ENCODE measurements at places on chromosomes 16 and 17. TPM values are rescaled to one million over a fixed set of nuclear protein-coding genes. Genes with fewer than 3 reads are reported as not detected.

The FAM171A2 gene
- total RNA-seq = 3.1 TPM

GRCh38 chr16:64882078-64882784 is 239.6 kb downstream of the CDH11 start:
- DNase-seq = peak; percentile 50

GRCh38 chr17:82171750-82172375 is 40.8 kb downstream of the CCDC57 start:
- DNase-seq = no peak

DNA sequence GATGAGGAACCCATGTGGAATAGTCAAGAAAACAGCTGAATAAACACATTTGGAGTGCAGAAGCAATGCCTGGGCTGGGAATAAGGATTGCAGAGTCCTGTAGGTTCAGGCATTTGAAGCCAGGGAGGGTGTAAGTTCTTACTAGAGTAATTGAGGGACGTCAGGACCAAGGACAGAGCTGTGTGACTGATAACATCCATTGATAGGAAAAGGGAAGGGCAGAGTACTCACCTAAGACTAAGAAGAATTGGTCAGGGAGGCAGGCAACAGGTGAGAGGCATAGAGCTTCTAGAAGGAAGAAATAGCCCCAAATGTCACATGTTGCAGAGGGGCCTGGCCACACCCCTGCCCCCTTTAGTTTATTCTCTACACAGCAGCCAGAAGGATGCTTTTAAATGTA is 79.8 kb upstream of the TMEM132E start:
- DNase-seq = no peak

The GLTPD2 gene
- total RNA-seq = not detected

- DNase-seq = peak; percentile 91
Observed at GRCh38 chr17:66978514-66979061, 14.1 kb downstream of the CACNG4 start.

- no peak for DNase-seq
Observed at GRCh38 chr17:62724398-62725146, 83.5 kb downstream of the MARCHF10 start.

- peak; percentile 60 for DNase-seq
Observed at GRCh38 chr17:15457723-15458094, 9.7 kb downstream of the CDRT4 start.

DNA sequence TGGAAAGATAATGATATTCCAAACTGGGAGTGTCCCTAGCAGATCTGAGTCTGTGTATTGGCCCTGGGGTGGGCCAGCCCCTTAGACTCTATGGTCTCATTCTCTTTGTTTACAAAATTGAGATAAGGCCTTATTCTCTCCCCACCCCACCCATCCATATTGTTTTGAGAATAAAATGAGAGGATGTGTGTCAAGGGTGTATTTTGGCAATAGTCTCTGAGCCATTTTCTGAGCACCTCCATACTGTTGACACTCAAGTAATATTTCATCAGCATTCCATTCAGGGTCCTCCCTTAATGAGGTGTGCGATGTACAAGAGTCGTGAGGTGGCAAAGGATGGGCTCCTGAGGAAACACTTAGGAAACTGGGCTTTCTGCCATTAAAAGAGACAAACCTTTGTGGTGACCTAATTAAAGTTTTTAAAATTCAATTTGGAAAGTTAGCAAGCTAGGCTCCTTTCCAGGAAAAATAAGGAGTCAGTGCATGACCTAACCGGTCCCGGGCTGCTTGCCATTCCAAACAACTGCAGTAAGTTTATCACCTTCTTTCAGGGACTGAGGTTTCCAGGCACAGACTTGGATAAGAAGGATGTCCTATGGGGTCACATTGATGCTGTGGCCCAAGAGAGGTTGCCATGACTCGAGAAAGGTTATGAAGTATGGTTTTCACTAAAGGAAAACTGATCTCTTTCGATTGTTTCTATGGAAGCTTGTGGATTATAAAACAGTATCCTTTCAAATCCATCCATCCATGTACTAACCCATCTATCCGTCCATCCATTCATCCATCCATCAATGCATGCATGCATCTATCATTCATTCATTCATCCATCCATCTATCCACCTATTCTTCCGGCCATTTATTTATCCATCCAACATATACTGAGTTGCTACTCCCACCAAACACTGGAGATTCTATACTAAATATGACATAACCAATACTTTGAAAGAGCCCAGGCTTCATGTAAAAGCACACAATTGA is 443.3 kb downstream of the UTP18 start:
- DNase-seq = peak; percentile 95

DNA sequence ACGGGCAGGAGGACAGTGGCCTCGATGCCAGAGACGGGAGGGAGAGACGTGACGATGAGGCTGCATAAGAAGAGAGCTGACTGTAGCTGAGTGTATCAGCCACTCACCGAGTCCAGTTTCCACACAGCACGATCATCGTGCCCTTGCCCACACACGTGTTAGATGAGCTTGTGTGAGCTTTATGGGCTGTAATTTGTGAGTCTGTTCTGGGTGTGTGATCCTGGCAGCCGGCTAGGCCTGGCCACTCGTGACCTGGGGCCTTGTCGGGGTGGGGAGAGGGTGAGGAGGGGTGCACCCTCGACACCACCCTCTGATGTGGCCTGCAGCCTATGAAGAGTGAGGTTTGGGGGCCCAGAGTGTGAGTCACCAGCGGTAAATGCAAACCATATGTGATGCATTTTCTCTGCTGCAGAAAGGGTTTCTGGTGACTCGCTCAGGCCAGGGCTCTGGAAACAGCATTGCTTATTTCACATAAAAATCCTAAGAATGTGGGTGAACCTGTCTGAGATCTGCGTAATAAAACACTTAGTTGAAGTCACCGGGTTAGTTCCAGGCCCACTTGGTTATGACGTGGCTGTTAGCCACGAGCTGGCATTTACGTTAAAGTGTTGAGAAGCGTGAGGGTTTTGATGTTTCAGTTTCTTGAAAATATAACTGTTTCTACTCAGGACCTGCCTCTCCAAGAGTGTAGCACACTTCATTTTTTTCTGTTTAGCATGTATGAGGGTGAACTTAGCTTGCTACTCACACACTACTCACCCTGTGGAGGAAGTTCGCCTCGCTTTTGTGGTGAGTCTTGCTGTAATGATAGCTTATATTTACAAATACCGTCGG is 4.2 kb downstream of the METRNL start:
- peak; percentile 76 for DNase-seq

DNA sequence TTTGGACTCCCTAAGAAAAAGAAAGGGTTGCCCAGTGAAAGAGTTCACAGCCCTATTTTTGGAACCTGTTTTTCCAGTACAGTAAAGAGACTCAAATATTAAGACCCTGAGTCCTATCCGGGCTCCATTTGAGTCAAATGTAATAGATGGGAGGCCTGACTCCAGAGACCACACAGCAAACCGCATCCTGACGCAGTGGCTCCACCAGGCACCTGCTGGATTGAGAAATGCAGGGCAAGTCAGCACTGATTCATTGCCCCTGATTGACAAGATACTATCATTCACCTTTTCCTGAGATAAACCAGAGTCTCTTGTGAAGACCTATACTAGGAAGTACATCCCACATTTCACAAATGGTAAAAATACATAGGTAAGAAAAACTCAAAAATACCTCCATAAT is 715.7 kb upstream of the SOX9 start:
- no peak for DNase-seq

DNA sequence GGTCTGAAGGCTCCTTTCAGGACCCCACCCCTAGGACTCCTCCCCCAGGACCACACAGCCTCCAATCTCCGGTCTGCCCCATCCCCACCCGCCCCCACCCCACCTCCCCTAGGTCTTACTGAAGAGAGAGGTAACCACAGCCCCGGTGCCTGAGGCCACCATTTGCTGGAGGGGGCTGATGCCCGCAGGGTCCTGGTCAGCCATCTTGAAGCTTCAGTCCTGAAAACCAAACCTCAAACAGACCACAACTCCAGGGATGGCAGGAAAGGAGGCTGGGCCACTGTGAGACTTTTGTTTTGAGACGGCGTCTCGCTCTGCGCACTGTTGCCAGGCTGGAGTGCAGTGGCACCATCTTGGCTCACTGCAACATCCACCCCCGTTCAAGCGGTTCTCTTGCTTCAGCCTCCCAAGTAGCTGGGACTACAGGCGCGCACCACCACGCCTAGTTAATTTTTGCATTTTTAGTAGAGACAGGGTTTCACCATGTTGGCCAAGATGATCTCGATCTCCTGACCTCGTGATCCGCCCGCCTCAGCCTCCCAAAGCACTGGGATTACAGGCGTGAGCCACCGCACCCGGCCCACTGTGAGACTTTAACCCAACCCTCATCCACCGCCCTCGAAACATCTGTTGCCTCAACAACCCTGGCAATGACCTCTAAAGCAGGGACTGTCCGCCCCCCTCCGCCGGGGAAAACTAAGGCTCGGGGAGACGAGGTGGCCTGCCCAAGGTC is 1.1 kb downstream of the SLC25A39 start:
- DNase-seq = no peak

GRCh38 chr16:55433030-55433429 is 46.0 kb upstream of the MMP2 start:
- no peak for DNase-seq

DNA sequence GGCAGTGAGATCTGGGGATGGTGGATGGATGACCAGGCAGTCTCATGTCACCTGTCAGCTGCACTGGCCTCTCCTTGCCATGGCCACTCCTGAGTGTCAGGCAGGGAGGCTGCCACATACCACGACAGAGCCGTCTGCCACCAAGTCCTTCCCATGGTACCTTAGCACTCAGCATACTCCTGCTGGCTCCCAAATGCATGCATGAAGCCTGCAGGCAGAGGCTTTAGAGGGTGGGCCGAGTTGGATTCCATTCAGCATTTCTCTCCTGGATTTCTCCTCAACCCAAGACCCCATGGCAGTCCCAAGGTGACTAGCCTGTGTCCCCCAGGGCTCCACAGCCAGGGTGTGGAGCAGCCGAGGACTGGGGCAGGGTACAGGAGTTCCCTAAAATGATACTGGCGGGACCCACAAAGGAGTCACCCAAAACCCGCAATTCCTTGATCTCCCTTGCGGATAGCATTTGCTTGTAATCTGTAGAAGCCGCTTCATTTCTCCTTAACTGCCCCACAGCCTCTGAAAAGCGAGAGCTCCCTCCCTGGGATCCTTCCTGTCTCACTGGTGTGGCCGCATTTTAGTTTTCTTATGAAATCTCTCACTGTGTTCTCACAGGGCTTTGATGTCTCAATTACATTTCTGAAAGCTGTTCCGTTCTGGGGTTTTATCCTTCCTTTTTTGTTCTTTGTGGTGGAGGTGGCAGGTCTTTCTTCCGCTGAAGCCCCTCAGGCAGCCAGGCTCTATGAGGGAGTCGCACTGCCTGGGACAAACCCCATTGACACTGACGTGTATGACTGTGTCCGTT is 141.4 kb downstream of the SOCS1 start:
- no peak for DNase-seq

DNA sequence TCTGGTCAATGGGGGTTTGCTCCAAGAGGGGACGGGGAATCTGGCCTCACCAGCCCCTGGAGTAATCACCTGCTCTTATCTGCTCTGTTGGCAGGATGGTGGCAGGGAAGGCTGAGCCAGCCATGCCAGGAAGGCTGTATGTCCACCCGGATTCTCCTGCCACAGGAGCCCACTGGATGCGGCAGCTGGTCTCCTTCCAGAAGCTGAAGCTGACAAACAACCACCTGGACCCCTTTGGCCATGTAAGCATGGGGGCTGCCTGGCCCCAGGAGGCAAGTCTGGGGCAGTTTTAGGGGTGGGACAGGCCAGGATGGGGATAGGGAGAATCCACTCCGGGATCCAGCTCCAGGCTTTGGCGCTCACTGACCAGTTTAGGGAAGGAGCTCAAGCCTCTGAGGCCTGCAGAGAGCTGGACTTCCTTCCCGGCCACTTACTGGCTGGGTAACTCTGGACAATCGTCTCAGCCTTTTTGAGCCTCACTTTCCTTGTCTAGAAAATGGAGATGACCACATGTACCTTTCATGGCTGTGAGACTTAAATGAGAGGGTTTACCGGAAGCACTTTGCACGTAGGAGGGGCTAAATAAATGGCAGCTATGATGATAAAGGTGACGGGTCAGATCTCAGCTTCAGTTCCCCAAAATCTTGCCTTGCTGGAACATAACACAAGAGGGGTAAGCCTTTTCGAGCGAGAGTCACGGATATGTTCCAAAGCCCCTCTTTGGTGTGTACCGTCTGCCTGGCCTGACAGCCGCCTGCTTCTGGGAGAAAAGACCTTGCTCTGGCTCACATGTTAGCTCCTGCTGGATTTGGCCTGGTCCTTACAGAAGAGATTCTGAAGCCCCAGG is 15.4 kb downstream of the TBX4 start:
- DNase-seq = peak; percentile 75

DNA sequence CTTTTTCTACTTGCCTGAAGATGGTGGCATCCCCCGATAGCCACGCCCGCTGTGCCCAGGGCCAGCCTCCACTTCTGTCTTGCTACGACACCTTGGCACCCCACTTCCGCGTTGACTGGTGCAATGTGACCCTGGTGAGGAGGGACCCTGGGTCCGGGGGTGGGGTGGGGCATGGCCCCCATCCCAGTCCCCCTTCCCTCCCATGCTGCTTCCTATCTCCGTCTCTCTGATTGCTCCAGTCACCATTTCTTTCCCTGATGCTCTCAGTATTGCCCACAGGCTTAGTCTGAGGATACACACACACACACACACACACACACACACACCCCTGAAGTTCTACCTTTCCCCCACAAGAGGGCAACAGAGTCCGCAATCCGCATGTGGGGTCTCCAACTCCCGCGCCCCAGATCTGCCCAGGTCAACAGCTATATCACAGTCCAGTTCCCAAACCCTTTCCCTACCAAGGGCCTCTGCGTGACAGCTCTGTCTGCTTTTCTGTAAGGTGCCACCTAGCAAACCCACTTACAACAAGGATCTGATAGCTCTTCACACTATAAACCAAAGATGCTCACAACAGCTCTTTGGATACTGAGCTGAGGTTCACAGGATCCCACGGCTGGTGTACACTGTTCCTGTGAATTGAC is 3.4 kb downstream of the SGCA start:
- peak; percentile 65 for DNase-seq

The TBC1D3I gene
- total RNA-seq = 0.45 TPM

The TERB1 gene
- not detected for total RNA-seq

DNA sequence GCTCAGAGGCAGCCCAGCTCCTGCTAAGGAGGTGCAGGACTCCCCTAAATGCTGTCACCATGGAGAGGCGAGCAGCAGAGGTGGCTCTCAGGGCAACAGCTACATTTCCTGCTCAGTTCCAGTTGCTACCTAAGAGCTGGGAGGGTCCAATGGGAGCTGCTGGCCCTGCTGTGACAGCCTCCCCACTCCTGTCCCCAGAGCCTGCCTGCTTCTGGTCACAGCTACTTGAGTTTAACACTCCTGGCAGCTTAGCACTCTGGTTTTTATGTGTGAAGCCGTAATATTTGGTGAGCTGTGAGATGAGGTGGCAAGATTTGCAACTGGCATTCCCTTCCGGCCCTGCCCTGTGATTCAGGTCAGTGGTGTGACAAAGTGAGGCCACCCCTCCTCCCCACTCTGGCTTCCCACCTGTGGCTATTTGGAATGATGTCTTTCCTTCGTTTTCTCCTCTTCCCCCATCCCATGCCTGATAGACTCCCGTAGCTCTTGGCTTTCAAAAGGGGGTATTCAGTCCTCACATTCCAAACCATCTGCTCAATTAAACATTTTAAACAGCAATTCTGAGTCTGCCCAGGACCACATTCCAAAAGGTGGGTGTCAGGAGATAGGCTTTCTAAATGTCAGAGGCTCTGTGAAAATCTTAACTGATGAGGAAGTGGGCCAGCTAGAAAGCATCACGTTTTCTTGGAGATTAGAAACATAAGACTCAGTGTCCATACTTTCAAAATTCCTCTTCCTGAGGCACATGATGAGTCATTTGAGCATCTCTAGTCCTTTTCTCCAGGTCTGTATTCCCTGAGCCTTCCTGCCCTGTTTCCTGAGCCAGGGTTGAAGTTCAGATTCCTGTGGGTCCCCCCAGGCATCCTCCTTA is 42.6 kb upstream of the SKAP1 start:
- DNase-seq = no peak
